ENCODE measurements at places on chromosomes 1 and 21.

- DNase-seq: no peak
Observed at GRCh38 chr1:43421976-43422750, 31.6 kb downstream of the HYI start.

DNA sequence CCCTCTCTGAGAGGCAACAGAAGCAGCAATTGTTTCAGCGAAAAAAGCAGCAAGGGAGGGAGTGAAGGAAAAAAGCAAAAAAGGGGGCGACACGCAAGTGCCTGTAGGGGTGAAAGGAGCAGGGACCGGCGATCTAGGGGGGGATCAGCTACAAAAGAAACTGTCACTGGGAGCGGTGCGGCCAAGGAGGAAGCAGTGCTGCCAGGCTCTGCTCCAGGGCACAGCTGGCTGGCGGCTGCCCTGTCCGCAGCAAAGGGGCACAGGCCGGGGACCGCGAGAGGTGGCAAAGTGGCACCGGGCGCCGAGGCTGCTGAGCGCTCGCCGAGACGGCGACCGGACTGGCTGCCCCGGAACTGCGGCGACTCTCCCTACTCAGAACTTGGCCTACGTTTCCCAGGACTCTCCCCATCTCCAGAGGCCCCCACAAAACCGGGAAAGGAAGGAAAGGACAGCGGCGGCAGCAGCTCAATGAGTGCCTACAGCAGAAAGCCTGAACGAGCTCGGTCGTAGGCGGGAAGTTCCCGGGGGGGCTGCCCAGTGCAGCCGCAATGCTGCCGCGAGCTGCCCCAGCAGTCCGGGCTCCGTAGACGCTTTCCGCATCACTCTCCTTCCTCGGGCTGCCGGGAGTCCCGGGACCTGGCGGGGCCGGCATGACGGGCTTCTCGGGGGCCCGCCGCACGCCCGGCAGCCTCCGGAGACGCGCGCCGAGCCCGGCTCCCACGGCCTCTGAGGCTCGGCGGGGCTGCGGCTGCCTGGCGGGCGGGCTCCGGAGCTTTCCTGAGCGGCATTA, 1.0 kb upstream of the CDKN2C start:
- DNase-seq: peak; percentile 24

DNA sequence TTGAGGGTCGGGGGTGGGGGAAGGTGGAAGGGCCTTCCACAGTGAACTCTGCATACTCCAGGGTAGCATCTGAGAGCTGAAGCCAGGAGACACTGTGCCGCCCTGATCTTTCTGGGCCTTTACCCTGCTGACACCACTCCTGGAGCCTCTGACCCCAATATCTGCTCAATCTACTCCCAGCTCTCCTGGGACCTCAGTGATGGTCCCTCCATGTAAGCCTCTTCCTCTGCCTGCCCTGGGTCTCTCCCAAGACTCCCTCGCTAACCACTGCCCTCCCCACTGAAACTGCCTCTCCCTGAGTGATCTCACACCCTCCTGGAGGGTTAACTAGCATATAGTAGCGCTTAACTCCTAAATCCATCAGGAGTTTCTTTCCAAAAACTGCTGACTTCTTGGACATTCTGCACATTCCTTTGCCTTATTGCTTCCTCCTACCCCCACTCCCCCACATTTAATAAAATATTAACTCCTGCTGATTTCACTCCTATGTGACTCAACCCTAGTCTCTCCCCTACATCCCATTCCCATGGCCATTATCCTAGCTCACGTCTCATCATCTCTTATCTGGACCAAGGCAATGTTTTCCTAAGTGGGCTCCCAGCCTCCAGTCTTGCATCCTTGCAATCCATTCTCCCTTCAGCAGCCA, 145.6 kb downstream of the HMGB4 start:
- DNase-seq: no peak

DNA sequence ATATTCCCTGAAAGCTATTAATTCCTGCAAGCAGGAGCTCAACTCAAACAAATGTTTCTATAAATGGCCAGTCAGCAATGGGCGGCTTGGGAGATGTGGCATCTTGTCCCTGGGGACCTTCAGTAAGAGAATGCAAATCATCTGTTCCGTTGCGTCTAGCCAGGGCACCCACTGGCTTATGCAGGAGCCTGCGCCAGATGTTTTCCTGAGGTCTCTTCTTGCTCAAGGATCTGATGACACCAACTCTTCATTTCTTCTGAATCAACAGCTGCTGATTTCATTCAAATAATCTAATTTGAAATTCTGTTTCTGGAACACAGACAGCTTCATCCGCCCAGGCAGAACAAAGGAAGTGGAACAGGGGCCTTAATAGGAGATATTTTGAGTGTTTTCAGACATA, 70.0 kb upstream of the AJAP1 start:
- DNase-seq: no peak

GRCh38 chr1:6003568-6004411, 11.6 kb upstream of the NPHP4 start:
- peak; percentile 47 for DNase-seq

GRCh38 chr1:112674986-112675727, 698 bp downstream of the MOV10 start:
- DNase-seq: peak; percentile 33

- no peak for DNase-seq
Observed at GRCh38 chr1:245583575-245584330, 429.0 kb downstream of the KIF26B start.

GRCh38 chr1:58811303-58811702, 27.5 kb upstream of the JUN start:
- DNase-seq: no peak

Data from posterior cingulate gyrus (tissue), 11 donors.